ENCODE measurements at places on chromosomes 6 and 20. TPM values are rescaled to one million over a fixed set of nuclear protein-coding genes. Genes with fewer than 3 reads are reported as not detected.

Gene CST3
- 498 TPM for total RNA-seq

Gene COL12A1
- total RNA-seq, result 441 TPM

Gene OTOR
- not detected for total RNA-seq

Gene BFSP1
- total RNA-seq, result 2.8 TPM

Gene TMEM200A
- 4.6 TPM for total RNA-seq

Gene MLIP
- 4.5 TPM for total RNA-seq

Gene JPH2
- 16.2 TPM for total RNA-seq

Gene METTL24
- 3.4 TPM for total RNA-seq

Gene HLA-G
- total RNA-seq, result not detected

Gene CTCFL
- total RNA-seq, result not detected

Gene TRIM10
- not detected for total RNA-seq

Gene HSF2
- 19.4 TPM for total RNA-seq

Gene BPI
- total RNA-seq, result 0.59 TPM

Gene CFAP206
- 0.66 TPM for total RNA-seq

Gene TXLNB
- 2.9 TPM for total RNA-seq

Gene IFT52
- 34.2 TPM for total RNA-seq

Gene CST4
- not detected for total RNA-seq

Gene LRRC73
- not detected for total RNA-seq

Gene RSPH9
- total RNA-seq, result not detected

Gene DACT2
- not detected for total RNA-seq

Gene HCRTR2
- not detected for total RNA-seq

Gene DLK2
- total RNA-seq, result 3.6 TPM

Gene DOK5
- 4.0 TPM for total RNA-seq

Gene NMBR
- 0.29 TPM for total RNA-seq

Gene CCN2
- total RNA-seq, result 95.0 TPM

Gene APOM
- 1.3 TPM for total RNA-seq

Gene TULP1
- not detected for total RNA-seq

Gene FOXF2
- 0.73 TPM for total RNA-seq

Gene MDFI
- total RNA-seq, result 26.7 TPM

Gene KCNQ5
- total RNA-seq, result 0.16 TPM

Gene SLC35D3
- total RNA-seq, result not detected

Gene DEFB132
- 0.33 TPM for total RNA-seq

Gene EYA2
- total RNA-seq, result 5.4 TPM

Gene PDE7B
- 5.2 TPM for total RNA-seq

Gene ETV7
- total RNA-seq, result 0.44 TPM

Gene PLCB1
- total RNA-seq, result 30.5 TPM

Gene PRL
- total RNA-seq, result not detected

Gene NKX2-4
- not detected for total RNA-seq

Gene BMP7
- 3.8 TPM for total RNA-seq

Gene LINC00237
- total RNA-seq, result not detected

Gene RHAG
- not detected for total RNA-seq

Gene BIRC7
- 1.2 TPM for total RNA-seq

Gene SLC24A3
- total RNA-seq, result 5.9 TPM

Gene ATXN1
- 37.4 TPM for total RNA-seq

Data from breast epithelium (tissue), 4 donors.